GDM1 (cell line): ENCODE measurements at places on chromosomes 3 and 15.

DNA sequence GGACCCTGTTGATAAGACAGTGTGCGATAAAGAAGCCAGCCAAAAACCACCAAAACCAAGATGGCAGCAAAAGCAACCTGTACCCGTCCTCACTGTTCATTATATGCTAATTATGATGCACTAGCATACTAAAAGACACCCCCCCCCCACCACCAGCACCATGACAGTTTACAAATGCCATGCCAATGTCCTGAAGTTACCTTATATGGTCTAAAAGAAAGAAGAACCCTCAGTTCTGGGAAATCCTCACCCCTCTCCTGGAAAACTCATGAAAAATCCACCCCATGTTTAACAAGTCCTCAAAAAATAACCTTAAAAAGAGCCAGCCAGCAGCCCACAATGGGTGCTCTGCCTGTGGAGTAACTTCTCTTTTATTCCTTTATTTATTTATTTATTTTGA lies 48.4 kb upstream of the ZNF280D start:
- DNase-seq, result no peak

DNA sequence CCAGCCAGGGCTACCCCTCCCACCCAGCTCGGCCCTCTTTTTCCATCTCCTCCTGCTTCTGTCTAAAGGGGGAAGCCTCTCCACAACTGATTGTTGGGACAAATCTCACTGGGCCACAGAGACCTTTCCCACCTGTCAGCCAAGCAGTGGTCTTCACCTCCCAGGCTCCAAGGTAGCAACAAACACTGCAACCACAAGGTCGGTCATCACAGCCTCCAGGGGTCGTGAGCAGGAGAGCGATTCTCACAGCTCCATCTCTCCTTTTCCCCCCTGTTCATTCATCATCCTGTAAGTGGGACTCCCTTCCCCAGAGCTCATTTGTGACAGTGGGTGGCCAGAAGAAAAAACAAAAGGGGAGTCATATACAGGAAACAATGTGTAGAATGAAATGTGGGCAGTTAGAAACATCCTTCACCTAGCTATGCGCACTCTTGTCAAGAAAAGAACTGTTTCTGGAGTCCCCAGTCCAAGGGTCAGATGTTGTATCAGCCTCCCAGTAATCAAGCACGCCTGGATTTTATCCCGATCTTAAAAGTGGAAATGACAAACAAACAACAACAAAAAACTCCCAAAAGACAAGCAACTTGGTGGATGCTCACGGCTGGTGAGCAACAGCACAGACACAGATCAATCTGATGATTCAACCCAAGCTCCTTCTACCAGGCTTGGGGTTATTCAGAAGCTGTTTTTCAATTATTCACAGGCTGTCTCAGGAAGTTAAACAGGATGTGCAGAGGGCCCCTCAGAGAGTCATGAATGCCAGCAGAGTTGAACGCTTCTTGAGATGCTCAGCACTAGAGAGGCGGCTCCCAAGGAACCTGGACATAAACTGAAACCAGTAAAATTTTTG lies 22.4 kb downstream of the LYZL4 start:
- DNase-seq, result peak; percentile 50

GRCh38 chr15:84947947-84948830 lies 33.5 kb upstream of the PDE8A start:
- DNase-seq, result no peak

- DNase-seq, result no peak
These were observed 342.9 kb downstream of the CLSTN2 start for GRCh38 chr3:140277886-140278285.

DNA sequence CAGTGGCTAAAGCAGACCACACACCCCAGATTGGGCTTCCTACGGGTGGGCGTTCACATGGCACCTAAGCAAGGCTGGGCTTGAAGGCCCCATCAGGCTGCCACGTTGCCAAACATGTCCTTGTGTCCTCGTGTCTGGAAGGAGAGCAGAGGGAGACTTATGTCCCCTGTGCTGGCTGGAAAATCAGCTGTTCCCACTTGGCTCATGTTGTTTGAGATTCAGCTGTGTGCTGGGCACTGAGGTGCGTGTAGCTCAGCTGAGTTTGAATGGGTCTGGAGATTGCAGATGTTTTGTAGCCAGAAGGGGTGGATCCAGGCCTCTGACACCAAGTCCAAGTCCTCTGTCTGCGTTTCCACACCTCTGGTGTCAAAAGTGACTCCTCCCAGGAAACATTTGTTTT lies 34.6 kb downstream of the RLBP1 start:
- no peak for DNase-seq

DNA sequence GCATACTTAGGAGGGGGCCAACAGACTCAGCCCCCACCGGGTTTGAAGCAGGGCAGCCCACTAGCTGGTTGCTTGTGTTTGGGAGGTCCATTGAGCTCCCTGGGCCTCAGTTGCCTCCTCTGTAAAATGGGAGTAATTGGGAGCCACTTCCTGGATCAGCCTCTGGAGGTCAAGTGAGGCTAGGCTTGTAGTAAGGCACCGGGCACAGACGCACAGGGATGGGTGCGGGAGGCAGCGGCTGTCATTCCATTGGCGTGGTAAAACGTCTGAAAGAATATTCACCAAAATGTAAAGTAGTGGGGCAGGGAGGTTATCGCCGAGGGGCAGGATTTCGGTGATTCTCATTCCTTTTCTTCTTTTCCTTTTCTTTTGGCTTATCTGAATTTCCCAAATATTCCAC lies 64.6 kb downstream of the TLE3 start:
- no peak for DNase-seq

GRCh38 chr3:9399337-9399703 lies 1.9 kb downstream of the SETD5 start:
- no peak for DNase-seq

GRCh38 chr3:52095990-52096775 lies 39.8 kb upstream of the DUSP7 start:
- DNase-seq, result no peak

DNA sequence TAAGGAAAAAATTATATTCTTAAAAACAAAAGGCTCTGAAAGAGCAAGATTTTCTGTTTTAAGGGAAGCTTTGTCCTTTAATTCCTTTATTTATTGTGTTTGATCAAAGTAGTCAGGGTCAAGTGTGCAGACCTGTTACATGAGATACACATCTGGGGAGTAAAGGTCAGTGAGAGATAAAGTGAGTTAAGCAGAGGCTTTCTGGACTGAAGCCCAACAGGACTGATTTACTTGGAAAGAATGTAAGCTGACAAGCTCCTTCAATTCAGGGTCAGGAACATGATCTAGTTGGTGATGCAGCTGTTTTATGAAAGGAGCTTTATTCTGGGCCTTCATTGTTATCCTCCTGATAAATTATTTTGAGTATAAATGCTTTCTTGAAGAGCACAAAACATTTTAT lies 20.7 kb upstream of the OTOL1 start:
- DNase-seq, result no peak

DNA sequence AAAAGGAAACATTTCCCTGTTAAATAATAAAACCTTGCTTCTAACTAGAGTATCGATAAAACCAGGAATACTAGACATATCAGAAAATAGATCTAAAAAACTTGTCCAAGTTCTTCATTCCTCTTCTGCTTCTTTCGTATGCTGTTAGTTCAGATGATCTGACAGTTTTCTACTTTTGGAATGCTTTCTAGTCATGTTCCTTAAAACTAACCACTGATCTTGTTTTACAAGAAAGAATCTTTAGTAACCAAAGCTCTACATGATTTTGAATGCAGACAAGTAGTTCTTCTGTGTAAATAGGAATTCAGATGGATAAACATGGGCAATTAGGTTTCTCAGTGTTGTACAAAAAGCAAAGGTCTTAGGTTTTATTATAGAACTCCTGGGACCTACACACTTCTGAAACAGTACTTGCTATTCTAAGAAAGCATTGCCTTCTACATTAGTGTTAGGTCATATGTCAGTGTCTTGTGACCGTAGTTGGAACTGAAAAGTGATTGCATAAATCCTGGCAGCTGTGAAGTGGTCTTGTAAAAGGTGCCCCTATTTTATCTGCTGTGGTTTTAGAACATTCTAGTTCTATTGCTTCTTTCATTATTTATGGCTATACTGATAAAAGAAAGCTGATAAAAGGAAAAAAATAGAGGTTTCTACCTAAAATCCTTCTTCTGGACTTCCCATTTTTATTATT lies 40.7 kb downstream of the SNRK start:
- DNase-seq, result no peak

GRCh38 chr3:141844108-141844507 lies 32.3 kb upstream of the ATP1B3 start:
- no peak for DNase-seq

GRCh38 chr15:70633103-70633831 lies 130.1 kb downstream of the UACA start:
- DNase-seq, result no peak

DNA sequence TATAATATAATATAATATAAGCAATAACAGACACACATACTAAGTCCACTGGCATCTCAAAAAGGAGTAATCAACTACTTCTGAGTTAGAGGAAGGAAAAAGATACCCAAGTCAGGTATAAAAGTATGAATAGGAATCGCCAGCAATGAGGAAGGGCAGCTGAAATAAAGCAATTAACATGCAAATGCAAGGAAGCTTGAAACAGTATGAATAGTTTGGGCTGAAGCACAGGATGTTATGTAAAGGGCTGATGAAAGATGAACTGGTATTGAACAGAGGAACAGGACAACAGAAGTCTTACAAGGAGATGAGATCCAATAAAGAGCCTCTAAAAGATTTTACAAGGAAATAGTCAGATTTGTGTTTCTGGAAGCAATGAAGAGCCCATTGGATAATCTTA lies 7.1 kb downstream of the COPS2 start:
- DNase-seq, result no peak

GRCh38 chr3:13655061-13655913 lies 106.4 kb downstream of the FBLN2 start:
- no peak for DNase-seq
